Activated CD4-positive, alpha-beta T cell treated with anti-CD3 and anti-CD28 coated beads, Interleukin-10, Interleukin-2, amounts not matched to agents 100 ng/mL and 50 ng/mL, durations not matched to agents 16 hours and 8 hours (primary cell): ENCODE measurements at places on chromosomes 2 and 18.

DNA sequence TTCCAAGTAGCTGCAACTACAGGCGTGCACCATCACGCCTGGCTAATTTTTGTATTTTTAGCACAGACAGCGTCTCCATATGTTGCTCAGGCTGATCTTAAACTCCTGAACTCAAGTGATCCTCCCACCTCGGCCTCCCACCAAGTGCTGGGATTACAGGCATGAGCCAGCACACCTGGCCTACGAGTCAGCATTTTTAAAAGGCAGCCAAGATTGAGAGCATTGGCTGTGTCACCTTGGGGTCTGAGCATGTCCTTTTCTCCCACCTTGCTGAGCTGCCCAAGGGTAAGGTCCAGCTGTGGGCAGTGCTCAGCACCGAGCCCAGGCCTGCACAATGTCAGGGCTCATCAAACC is 142.8 kb upstream of the LMAN1 start:
- DNase-seq: no peak

- DNase-seq: no peak
These were observed 23.2 kb downstream of the INO80D start for GRCh38 chr2:206062724-206063123.

DNA sequence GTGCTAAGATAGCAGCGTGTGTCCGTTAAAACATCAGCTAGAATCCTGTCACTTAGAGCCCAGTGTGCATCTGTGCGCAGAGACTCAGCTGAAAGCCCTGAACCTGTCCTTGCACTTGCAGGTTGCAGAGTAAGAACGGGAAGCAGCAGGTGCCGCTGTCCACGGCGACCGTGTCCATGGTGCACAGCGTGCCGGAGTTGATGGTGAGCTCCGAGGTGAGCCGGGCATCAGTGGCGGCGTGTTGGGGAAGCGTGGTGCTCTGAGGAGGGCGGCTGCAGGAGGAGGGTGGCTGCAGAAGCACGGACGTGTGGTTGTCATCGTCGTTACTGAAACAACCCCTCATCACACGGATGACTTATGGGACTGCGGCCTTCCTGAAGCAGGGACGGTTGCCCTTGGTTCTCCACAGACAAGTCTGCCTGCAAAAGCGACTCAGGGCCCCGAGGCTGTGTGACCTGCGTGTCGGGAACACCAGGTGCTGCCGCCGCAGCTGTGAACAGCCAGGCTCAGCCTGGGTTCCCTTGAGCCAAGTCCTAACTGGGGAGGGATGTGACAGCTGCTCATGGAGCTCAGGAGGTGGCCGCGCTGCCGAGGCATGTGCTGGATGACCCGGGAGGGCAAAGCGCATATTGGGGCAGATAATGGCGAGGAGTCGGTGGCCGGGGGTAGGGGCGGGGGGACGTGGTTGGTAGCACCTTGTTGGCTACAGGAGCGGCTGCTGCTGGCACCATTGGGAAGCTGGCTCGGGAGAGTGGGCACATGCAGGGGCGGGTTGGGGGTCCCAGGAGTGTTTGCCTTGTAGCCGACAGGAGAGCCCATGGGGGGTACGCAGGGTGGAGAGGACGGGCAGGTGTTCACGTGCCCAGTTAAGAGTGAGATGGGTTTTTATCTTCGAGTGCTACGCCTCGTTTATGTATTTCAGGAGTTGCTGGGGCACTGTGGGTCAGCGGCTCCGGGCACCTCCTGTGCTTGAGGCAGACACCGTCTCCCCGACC is 16.6 kb downstream of the CTDP1 start:
- DNase-seq: no peak

- DNase-seq: peak; percentile 77
These were observed 18.8 kb downstream of the TEX44 start for GRCh38 chr2:231611273-231612108.
